T-helper 1 cell (primary cell): ENCODE measurements at places on chromosomes 6 and 20.

GRCh38 chr6:166952121-166952520, 4.2 kb downstream of the RNASET2 start:
- no peak for DNase-seq

GRCh38 chr6:98200084-98200483, 634.3 kb upstream of the POU3F2 start:
- no peak for DNase-seq

DNA sequence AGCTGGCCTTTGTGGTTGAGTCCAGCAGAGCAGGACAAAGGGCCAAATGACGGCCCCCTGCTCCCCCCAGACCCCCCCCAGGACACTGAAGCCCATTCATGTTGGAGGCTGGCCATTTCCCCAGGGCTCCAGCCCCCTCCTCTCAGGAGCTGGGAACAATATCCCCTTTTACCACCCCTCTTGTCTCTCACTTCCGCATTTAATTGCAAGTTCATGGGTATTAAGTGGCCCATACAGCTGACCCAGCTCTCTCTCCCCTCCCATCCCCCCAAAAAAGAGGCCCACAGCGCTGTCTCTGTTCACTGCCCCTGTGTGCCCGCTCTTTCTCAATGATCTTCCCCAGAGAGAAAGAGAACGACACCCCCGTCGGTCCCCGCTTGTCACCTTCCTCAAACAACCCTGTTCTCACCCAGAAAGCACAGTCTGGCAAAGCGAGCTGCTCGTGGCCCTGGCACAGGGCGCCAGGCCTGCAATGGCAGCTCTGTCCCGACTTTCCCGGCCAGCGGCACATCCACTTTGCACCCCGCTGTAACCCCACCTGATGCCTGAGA, 30.4 kb downstream of the PREX1 start:
- DNase-seq = no peak

GRCh38 chr6:21823371-21823770, 229.8 kb downstream of the SOX4 start:
- no peak for DNase-seq

- no peak for DNase-seq
Observed at GRCh38 chr20:41510847-41511450, 107.2 kb downstream of the CHD6 start.

GRCh38 chr20:31923388-31924331, 28.2 kb downstream of the PDRG1 start:
- no peak for DNase-seq
